Occipital lobe (tissue), 3 donors: ENCODE measurements at places on chromosomes 13 and 19.

DNA sequence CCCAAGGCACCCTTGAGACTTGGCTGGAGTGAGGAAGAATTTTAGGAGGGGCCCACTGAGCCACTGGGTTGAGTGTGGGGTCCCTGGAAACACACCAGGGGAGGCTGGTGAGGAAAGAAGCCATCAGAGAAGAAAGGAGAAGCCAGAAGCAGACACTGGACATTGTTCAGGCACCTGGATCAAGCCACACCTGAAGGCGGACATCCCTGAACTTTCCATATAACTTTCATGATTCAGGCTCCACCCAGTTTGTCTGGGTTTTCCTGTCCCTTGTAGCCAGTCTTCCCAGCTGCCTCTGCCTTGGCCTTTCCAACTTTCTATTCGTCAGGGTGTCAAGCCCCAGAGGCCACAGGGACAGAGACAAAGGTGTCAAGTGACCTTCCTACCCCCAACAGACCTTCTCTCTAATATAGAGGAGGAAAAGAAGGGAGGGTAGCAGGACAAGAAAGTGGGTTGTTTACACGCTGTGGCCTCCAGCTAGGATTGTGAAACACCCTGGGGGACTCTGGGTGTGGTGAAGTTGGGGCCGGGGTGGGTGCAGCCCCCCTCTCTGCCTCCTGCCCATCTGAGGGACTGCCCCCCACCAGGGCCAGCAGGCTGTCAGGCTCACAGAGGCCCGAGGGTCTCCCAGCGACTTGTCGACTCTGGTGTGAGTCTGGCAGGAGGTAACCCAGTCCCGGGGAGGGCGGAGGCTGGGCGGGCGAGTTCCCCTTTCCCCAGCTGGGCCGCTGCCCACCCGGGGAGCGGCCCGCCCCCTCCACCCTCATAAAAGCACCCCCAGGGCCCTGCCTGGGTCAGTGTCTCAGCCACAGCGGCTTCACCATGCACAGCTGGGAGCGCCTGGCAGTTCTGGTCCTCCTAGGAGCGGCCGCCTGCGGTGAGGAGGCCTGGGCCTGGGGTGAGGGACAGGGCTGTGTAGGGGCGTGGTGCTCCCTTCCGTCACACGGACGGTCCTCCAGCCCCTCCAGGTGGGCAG is at the start of gene CFD:
Gene CFD, plus strand, starts transcription at position 797 of the 976 bp plus-strand sequence. Its CDS starts 26 bp downstream, at position 823.
- DNase-seq = no peak

- DNase-seq = no peak
Measured at GRCh38 chr13:31986676-31987470, 44.7 kb upstream of the FRY start.

GRCh38 chr19:5032101-5032967 is 63.4 kb downstream of the KDM4B start:
- DNase-seq = no peak

- no peak for DNase-seq
Measured at GRCh38 chr19:18401580-18402112, 4.2 kb upstream of the LRRC25 start.

DNA sequence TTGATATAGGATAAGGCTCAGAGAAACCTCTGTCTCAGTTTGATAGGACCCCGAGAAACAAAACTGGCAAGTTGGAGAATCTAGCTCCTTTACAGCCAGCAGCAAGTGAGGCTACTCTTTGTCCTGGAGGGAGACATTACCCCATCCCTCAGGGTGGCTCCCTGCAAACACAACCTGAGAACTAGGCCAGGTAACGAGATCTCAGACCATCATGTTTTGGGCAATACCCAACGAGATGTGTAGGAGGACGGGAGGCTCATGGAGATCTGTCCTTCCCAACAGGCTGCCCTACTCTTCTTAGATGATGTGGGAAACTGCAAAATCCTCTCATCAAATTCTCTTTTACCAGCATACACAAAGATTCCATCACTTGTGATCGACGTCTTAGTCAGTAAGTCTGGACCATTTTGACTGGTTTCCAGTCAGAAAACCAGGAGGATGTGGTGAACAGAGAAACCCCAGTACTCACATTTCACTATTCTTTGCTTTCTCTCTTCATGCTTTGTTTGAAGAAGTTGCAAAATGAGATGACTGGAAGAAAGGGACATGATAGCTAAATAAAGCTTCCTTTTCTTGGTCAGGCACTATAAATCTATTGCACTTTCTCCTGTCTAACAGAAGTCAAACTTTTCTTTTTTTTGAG is 6.0 kb upstream of the CTU1 start:
- no peak for DNase-seq

DNA sequence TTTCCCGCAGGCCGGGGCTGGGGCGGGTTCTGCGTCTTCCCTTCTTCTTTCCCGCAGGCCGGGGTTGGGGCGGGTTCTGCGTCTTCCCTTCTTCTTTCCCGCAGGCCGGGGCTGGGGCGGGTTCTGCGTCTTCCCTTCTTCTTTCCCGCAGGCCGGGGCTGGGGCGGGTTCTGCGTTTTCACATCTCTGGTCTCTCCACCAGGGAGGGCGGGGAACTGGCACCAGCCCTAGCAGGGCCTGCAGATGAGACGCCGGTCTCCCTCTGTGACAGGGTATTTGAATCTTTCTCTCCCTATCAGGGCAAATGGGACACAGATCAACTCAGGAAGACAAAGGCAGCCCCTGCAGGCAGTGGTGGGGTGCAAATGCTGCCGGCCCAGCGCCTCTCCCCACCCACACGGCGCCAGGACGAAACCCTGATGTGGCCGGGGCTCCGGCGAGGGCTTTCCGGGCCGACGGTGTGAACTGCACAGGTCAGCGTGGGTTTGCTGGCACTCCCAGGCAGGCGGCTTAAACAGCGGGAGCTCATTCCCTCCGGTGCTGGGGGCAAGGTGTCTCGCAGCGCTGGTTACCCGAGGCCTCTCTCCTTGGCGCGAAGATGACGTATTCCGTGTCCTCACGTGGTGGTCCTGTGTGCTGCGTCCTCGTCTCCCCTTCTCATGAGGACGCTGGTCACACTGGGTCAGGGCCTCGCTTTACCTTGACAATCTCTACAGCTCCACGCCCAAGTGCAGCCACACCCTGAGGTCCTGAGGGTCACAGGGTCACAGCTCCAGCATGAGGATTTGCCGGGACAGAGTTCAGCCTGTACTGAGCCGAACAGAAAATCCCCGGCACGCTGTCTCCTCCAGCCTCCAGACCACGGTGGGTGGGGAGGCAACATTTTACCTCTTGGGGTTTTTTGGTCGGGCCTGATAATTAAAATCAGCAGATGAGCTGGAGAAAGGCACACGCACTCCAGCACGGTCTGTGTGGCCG is 717 bp upstream of the C13orf46 start:
- DNase-seq = no peak

GRCh38 chr19:1321539-1321938 is 35.9 kb downstream of the EFNA2 start:
- DNase-seq = no peak
